Brain pericyte (primary cell): ENCODE measurements at places on chromosomes 6 and 20.

- DNase-seq, result no peak
These were observed 1.9 kb downstream of the ABRACL start for GRCh38 chr6:139030228-139030963.

- DNase-seq, result no peak
These were observed 14.4 kb upstream of the FOXO3 start for GRCh38 chr6:108546079-108547049.

GRCh38 chr6:155561257-155561965, 105.8 kb upstream of the NOX3 start:
- DNase-seq, result no peak

DNA sequence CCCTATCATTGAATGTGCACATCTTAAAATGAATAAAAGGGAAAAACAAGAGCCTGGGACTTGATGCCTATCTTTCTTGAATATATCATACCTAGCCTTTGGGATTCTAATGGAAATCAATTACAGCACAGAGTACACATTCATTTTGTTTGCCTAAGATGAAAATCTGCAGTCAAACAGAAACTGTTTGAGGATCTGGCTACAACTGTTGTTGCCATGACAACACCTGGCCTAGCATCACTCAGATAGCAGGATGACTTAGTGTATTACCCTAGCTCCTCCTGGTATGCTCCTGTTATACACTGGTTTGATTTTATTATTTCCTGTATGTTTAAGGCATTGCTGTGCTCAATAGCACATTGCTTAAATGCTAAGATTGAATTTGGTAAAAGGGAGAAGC, 71.5 kb upstream of the LAMP5 start:
- DNase-seq, result no peak
